ENCODE measurements at places on chromosomes 6 and 20.
A peak's percentile ranks its signal among the peaks of the same experiment; 100 is the strongest.

DNA sequence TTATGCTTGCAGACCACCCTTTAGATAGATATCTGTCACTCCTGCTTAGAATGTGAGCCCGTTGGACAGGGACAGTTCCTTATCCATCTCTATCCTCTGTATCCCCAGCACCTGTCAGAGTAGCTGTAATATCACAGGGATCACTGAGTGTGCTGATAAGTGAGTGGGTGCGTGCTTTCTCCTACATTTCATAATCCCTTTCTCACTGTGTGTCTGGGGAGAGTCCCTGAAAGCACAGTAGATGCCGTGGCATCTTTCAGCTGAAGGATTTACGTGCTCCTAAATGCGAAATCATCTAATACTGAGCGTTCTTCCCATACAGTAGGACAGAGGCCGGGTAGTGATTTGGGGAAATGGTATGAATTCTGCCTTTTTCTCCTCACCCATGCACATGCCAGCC lies 198.9 kb upstream of the SASH1 start:
- no peak for DNase-seq

DNA sequence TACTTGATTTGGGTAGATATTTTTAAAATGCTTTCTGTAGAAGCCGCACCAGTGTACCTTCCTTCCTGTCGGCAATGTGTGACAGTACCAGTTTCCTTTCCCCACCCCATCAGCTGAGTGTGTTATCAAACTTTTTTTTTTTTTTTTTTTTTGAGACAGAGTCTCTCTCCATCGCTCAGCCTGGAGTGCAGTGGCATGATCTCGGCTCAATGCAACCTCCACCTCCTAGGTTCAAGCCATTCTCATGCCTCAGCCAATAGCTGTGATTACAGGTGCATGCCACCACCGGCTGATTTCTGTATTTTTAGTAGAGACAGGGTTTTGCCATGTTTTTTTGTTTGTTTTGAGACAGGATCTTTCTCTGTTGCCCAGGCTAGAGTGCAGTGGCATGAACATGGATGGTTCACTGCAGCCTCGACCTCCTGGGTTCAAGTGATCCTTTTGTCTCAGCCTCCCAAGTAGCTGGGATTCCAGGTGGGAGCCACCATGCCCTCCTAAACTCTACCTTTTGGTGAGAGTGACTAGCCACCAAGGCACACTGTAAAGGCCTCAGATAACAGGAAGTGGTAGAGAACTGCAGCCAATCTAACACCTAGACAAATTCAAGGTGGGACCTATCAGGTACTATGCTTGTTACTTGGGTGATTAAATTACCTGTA lies 26.5 kb upstream of the ZBTB22 start:
- peak; percentile 49 for DNase-seq

GRCh38 chr6:428047-428603 lies 36.6 kb downstream of the IRF4 start:
- no peak for DNase-seq

GRCh38 chr20:44073675-44074071 lies 113.3 kb downstream of the JPH2 start:
- DNase-seq = no peak

DNA sequence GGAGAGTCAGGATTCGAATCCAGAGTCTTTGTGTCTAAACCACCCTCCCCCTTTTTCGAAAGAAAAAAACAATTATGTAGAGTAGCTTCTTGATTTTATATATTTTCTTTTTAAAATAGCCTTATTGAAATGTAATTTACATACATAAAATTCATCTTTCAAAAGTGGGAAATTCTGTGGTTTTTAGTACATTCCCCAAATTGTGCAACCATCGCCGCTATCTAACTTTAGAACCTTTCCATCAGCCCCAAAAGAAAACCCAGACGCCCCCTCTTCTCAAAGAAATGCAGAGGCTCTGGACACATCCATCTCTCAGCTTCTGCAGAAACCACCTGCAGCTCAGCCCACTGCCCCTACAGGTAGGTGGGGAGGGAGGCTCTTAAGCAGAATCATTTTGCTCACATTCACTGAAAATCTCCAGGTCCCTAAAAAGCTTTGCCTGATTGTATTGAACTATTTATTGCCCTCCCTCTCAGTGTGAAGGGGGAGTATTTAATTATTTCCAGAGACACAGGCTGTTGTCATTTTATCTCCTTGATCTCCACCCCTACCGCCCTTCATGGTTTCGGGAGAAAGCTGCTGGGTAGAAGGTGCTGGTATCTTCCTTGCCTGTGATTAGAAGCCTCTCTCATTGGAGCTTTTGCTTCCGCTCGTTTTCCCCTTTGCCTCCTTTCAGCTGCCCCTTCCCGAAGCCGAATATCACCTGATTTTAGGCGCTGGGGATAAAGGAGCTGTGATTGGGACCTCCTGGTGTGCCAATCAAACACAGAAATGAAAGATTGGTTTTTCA lies 68.7 kb upstream of the KCNG1 start:
- DNase-seq = no peak

GRCh38 chr6:30876039-30876730 lies 8.1 kb upstream of the DDR1 start:
- DNase-seq = no peak
